ENCODE measurements at places on chromosomes 6 and 20.

DNA sequence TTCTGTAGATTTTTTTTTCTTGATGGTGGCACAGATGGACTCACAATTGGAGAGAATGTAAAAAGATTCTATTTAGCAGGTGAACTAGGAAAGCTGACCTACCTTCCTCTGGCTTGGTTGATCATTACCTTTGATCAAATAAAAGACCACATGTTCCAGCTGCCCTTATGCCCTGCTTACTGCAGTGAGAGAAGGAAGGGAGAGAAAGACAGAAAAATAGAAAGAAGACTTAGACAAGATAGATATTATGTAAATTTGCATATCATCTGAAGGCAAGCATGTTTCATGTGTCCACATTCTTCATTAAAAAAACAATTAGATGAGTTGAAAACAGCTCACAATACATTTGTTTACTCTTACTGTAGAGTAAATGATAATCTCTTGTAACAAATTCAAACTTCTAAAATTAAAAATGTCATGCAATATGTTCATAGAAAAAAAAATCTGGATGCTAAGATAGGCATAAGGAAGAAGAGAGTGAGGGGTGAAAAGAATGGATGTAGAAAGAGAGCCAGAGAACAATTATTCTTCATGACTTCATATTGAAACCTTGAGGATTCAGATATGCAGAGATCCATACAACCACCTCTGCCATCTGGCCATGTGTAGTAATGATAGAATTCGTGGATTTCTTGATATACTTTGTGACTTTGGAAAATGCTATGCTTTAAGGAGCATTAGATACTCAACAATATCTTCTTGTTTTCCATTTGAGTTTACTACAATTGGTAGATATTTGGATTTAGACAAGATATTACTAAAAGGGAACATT, 71.7 kb downstream of the RFX6 start:
- no peak for DNase-seq

DNA sequence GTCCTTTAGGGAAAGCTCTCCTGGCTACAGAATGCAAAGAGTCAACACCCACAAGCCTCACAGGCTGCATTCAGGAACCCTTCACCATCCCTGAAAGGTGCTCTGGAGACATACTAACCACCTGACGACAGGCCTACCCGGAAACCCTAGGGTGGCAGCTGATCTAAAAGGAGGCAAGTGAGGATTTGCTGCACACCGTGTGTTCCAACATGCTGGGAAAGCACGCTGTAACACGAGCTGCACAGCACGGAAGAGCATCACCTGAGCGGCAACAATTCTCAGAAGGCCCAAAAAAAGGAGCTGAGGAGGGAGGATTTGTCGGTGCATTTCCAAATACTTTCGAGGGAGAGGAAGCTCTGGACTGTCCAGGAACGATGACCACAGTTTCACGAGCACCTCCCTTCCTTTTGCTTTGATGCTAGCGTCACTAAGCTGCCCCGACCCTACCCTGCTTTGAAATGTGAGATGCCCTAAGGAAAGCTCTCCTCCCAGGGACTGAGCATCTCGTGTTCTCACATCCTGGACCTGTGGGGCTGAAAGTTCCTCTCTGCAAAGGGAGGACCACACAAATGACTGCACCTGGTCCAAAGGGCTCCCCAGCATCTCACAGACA, 87.0 kb downstream of the PPP1R3G start:
- no peak for DNase-seq

GRCh38 chr6:110039981-110040383, 61.9 kb downstream of the GPR6 start:
- DNase-seq = peak; percentile 31

GRCh38 chr6:137094411-137095008, 49.7 kb upstream of the IL20RA start:
- peak; percentile 20 for DNase-seq

DNA sequence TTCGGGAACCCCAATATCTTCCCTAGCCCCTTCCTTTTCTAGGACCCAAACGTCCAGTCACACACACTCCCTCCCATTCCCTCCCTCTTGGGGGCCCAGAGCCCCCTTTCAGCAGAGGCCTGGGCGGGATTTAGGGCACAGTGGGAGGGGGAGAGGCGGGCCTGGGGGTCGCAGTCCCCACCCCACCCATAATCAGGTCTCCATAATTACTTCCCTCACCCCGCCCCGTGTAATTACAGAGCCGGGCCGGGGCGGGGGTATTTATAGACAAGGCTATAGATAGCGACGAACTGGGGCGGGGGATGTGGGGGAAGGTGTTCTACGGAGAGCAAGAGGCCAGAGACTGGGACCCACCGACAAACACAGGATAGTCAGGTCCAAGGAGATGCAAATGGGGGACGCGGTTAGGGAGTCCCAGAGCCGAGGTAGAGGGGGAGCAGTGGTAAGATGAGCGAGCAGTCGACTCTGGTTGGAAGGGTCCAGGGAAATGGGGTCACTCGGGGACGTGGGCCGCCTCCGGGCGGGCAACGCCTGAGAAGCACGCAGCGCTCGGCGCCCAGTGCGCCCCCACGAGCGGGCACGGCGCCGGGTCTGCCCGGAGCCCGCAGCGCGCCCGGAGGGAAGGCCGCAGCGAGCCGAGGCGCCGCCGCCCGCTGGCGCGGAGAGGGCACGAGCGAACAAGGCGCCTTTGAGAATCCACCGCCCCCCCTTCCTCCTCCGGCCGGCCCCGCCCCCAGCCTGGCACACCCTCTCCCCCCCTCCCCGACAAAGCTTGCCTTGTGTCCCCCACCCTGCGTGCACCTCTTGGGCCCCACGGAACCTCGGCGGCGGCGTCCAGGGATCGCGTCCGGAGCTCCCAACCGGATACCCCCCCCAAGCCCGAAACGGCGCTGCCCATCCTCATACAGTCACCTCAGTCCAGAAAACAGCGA, 670 bp upstream of the COL11A2 start:
- DNase-seq = no peak

DNA sequence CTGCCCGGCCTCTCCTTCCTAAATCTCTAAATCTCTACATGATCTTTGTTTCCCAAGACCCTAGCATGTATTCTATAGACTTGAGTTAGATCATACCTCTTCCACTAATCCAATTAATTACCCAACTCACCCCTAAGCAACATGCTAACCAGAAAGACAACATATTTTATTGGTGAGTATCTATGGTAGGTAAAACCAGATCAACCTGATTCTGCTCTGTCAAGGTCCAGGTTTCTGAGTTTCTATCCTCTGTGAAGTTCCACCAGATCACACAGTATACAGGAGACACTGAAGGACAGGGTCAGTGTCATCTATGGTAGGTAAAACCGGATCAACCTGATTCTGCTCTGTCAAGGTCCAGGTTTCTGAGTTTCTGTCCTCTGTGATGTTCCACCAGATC, 363.2 kb upstream of the MARCKS start:
- no peak for DNase-seq

DNA sequence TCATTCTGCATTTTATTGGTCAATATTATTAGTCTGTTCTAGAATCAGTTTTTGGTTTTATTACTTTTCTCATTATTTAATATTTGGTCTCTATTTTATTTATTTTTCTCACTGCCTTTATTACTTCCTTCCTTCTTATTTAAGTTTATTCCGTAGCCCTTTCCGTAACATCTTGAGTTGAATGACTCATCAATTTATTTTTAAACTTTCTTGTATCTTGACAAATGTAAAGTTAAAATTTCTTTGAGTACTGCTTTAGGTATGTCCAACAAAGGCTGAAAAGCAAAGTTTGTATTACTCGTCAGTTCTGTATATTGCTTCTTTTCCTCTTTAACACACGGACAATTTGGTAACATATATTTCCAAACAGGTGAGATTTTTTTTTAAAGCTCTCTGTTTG, 192.0 kb downstream of the CD109 start:
- DNase-seq = no peak

All from activated effector memory CD4-positive, alpha-beta T cell treated with Interleukin-2 at 50 U/mL for 16 hours (primary cell).